ENCODE measurements at places on chromosomes 6 and 20.

GRCh38 chr6:15255909-15256395 lies 10.1 kb downstream of the JARID2 start:
- DNase-seq, result no peak

DNA sequence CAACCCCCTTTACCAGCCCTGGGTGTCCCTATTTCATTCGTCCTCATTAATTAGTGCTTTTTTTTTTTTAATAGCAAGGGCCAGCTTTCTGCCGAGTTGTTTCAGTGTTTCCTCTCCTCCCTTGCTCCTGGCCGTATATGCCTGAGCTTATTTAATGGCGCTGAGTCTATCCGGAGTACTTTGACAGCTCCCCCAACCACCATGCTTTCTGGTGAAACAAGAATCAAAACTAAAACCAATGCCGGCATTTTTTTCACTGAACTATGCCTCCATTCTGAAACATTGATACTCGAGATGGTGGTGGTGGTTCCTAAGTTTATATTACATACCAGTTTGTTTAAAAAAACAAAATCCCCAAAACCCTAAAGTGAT lies 1.2 kb downstream of the DCBLD1 start:
- no peak for DNase-seq

DNA sequence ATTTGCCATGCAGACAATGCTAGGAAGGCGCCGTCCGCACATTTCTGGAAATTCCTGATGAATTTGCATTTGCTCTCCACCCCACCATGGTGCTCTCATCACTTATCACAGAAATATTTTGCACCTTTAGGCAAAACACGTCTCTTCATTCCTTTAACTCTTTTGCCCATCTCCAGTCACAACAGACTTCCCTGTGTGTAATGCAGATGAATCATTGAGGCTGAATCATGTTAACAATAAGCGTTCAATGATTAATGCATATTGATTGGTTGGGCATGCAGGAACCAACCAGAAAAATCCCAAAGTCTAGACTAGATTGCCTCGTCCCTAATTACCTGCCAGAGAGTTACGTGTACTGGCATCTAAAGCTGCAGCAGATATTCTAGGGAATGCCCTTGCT lies 80.0 kb upstream of the ATXN1 start:
- no peak for DNase-seq

GRCh38 chr6:15366003-15366535 lies 120.2 kb downstream of the JARID2 start:
- DNase-seq, result no peak

DNA sequence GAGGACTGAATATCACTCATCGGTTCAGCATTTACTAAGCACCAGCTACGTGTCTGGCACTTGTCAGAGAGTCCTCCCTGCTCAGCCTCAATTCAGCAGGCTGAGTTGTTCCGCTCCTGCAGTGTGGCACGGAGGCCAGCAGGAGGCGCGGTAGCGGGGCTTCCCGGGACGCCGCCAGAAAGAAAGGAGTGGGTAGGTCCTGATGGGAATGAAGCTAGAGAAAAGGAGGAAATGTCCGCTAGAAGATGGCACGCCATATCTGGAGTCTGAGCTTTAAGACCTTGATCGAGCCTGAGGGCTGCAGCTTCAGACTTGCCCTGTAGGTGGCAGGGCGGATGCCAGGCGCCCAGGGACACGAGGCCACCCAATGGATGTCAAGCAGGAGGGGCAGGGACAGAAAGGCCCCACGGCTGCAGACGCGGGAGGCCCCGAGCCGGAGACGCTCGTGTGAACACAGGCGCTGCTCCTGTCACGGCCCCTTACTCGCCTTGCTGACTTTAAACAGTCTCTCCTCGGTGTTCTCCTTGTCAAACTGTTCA lies 18.7 kb downstream of the SERPINB6 start:
- peak; percentile 93 for DNase-seq

DNA sequence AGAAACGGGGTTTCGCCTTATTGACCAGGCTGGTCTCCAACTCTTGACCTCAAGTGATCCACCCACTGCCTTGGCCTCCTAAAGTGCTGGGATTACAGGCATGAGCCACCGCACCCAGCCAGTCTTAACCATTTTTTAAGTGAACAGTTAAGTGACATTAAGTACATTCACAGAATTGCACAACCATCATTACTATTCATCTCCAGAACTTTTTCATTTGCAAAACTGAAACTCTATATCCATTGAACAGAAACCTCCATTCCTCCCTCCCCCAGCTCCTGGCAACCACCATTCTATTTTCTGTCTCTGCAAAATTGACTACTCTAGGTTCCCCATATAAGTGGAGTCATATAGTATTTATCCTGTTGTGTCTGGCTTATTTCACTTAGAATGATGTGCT lies 59.7 kb downstream of the PLCB4 start:
- no peak for DNase-seq

- DNase-seq, result no peak
Observed at GRCh38 chr6:99467509-99468106, 42.5 kb upstream of the PNISR start.

DNA sequence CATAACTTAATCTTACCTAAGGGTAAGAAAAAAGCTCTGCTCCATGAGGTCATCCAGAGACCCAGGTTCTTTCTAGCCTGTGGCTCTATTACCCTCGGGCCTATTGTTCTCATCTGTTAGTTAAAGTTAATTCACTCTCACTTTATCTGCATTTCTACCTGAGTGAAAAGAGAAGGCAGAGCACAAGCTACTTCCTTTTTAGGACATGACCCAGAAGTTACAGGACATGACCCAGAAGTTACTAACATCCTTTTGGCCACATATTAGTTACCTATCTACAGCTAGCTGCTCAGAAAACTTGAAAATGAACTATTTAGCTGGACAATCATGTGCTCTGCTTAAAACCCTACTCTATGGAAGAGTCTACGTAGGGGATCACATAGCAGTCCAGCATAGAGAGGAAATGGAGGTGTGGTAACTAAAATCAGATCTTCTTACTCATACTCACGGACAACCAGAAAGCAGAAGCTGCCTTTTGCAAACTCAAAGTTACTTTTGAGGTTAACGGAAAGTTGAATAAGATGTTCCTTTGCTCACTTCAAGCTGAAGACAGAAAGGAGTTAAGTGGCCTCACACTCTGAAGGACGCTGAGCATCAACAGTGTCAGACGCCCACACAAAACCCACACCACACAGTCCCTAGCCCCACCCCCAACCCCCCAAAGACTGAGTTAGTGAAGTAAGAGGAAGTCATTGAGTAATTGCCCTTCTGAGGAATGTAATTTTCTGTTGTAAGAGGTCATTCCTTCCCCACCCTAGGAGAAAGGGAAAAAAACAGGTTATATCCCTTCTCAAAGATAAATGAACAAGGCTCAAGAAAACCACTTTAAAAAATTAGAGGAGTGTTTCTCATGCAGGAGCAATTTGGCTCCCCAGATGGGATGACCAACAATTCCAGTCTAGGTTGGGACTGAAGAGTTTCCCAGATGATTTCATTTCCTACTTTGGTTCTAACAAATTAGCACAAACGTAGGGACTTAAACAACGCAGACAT lies 45.9 kb upstream of the TAB2 start:
- DNase-seq, result no peak

DNA sequence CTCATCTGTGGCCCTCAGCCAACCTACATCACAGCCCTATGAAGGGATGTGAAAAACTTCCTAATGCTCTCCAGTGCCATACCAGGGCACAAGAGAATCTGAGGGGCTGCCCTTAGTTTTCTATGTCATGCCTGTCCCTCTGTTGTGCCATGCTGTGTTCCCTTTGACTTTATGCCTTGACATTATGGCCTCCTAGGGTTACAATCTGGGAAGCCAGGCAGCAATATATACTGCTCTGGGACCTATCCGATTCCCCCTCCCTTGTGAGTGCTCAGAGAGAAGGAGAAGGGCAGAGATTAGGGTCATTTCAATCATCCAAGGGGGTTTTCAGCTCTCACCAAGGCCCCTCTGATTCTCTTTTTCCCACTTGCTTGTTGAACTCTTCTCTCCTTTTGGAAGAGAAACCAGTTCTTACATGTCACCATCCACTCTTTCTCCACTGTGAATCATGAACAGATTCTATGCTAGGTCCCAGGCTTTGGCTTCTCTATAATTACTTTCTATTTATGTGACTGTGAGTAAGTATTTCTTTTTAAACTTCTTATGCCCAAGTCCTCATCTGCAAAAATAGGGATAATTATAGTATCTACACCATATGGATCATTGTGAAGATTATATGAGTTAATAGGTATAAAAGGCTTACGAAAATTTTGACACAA lies 14.2 kb upstream of the FRK start:
- no peak for DNase-seq

DNA sequence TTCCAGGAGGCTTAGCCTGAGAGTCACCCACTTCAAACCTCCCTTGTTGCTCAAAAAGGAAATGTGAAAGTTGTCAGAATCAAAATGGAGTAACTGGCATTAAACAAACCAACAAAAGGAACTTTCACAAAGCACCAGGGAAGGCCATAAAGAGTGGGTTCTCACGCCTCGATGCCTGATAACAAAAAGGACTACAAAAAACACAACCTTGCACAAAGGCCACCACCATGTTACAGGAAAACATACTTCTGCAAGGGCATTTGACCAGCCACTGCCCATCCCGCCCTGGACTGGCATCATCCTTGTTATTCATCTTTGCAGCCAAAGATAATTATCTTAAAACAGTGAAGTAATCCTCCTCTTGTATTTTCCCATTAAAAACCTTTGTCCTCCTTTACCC lies 34.8 kb downstream of the RNASET2 start:
- no peak for DNase-seq

DNA sequence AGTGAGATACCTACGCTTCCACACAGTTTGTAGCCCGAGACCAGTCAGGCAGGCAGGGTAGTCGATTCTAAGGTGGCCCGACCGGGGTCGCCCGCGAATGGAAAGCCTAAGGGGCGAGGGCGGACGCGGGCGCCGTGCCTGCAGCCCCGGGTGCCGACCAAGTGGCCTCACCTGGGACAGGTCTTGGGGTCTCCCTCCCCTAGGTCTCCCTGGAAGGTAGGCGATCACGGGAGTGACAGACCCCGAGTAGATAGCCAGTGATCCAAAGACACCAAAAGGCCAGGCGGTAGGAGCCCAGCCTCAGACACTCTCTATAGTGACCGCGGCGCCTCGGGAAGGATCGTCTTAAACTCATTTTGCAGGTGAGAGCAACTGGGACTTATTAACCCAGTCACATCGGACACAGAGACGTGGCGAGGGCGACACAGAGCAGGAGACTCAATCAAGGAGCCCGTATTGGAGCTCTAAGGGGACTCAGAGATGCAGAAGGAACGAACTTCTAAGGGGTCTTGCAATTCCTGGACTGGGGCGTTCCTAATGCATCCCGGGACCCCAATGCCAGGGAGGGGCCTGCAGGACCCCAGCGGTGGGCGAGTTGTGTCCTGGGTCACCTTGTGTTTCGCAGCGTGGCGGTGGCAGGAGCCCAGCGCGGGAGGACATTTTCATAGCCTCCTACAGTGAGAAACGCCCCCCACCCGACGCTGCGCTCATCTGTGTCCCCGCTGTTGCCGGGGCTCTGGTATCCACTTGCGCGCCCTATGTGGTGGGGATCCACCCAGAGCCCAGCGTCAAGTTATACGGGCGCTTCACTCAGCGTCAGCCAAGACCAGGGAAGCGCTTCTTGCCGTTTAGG lies 2.1 kb upstream of the VSX1 start:
- DNase-seq, result no peak

- DNase-seq, result peak; percentile 74
Observed at GRCh38 chr6:106360410-106360988, at the start of gene CRYBG1. TSS of gene CRYBG1 (plus strand) at chr6:106360717. CDS start at chr6:106360909, 192 bp downstream.

DNA sequence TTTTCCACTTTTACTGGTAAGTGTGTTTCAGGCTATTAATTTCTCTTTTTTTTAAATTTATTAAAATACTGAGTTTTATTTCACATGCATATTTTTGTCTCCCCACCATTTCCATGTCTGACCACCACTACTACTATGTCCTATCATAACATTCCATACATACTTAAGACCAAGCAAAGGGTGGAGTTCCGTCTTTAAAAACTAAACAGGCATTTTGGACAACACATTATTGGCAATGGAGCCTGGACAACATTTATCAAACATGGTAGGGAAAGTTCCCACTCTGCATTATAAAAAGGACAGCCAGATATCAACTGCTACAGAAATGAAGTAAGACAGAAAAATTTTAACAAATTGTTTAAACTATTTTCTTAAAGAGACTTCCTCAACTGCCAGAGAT lies 91.9 kb downstream of the LMBRD1 start:
- DNase-seq, result no peak

DNA sequence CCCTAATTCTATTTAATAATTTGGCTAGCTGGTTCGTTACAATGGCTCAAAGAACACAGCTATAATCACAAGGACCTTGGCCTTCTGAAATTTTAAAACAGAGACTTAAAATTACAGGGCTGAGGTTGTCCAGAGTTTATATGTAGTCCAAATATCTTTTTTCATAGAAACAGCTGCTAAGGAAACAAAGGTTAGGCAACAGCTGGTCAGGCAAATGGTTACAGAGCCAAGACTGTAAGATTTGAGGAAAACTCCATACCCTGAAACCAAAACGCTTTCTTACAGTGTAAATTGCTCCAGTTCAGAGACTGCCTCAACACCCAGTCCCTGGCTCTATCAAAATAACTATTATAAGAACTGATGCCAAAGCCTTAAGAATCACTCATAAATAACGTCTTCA lies 9.7 kb upstream of the ARHGAP18 start:
- no peak for DNase-seq

DNA sequence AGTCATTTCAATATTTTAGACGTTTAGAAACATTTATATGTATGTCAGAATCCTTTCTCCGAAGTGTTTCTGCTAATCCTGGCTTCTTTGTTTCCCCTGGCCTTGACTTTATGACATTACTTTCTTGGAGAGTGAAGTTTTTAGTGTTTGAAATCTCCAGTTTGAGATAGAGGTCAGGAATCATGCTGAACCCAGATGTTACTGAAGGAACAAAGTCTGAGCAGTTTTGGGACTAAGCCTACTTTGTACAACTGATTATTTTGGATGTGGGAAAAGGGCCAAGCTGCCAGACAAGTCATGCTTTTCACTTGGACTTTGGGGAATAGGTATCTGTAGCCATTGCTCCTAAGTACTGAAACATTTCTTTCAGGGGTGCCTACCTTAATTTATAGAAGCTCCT lies 2.3 kb downstream of the RNF144B start:
- DNase-seq, result no peak

GRCh38 chr20:47951521-47951971 lies 166.3 kb upstream of the SULF2 start:
- no peak for DNase-seq

- no peak for DNase-seq
Observed at GRCh38 chr20:5844063-5844681, 94.0 kb downstream of the SHLD1 start.

- no peak for DNase-seq
Observed at GRCh38 chr6:112800439-112800838, 453.3 kb downstream of the RFPL4B start.

GRCh38 chr20:43375591-43375990 lies 82.1 kb upstream of the SRSF6 start:
- DNase-seq, result no peak

GRCh38 chr6:140766999-140767398 lies 1365.7 kb upstream of the GJE1 start:
- DNase-seq, result no peak

GRCh38 chr20:21571841-21572690 lies 58.2 kb upstream of the NKX2-2 start:
- no peak for DNase-seq

Measured in sigmoid colon (tissue), 7 donors.